CD4-positive, alpha-beta T cell treated with Interleukin-4 for 4 hours (primary cell): ENCODE measurements at places on chromosomes 13 and 19.

DNA sequence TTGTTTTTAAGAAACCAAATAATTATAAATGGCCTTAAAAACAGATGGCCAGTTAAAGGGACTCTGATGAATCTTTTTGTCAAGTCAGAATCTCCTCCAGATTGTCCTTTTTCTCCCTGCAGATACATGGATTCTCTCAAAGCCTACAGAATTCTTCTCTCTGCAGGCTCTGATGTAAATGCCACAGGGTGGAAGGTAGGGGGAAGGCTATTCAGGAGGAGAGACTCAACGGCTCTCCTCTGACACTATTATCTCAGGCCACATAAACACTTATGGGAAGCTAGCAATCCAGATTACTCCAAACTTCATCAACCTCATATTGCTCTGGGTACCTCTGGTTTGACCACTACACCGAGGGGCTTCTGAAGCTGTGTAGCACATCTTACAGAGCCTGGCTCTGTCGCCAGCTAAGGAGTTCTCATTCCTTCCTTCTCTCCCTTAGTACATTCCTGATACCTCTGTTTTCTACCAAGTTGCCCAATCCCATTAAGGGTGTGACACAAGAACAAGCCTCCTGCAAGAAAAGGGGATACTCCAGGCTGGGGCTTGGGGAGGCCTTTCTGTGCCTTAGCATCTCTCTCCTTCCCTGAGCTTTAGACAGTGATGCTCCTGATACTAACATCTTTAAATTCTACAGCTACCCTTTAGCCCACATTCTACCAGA, 14.9 kb downstream of the LCP1 start:
- DNase-seq, result no peak

GRCh38 chr13:71862459-71862943, 4.5 kb downstream of the DACH1 start:
- no peak for DNase-seq

DNA sequence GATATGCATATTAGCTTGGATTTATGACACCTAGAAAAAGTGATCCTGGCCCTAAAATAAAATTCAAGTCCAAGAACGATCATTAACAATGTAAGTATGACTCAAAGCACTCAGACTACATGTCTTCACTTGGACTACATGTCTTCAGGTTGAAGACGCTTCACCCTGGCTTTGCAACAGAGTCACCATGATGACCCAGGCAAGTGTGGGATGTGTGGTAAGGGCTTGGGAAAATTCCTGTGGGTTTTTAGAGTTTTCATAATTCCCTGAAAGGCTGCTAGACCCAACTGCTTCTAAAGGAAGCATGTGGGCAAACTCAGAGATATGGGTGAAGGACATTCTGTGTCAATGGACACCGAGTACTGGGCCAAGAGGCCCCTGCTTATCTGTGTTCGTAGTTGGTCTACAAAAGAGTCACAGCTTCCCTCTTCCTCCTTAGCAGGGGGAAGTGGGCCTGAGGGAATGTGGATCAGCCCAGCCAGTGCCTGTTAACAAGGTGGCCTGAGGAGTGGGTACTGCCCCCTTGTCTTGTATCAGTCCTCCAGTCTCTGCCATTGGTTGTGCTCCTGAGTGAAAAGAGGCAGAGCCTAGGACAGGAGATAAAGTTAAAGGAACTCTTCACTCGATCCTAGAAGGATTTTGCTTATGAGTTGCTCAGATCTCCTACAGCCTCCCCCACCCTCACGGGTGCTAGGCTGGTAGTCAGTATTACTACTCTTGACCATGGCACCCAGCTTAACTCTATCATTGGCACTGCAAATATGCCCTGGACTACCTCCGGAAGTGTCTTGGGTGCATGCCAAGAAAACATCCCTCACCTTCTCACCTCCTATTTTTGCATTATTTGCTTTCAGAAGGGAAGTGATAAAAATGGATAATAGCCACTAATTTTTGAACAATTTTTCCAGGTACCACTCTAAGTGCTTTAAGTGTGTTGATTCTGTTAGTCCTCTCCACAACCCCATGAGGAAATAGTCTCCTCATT, 406.3 kb downstream of the COG6 start:
- no peak for DNase-seq

GRCh38 chr13:98869408-98870090, 108.3 kb downstream of the DOCK9 start:
- DNase-seq, result peak; percentile 27

DNA sequence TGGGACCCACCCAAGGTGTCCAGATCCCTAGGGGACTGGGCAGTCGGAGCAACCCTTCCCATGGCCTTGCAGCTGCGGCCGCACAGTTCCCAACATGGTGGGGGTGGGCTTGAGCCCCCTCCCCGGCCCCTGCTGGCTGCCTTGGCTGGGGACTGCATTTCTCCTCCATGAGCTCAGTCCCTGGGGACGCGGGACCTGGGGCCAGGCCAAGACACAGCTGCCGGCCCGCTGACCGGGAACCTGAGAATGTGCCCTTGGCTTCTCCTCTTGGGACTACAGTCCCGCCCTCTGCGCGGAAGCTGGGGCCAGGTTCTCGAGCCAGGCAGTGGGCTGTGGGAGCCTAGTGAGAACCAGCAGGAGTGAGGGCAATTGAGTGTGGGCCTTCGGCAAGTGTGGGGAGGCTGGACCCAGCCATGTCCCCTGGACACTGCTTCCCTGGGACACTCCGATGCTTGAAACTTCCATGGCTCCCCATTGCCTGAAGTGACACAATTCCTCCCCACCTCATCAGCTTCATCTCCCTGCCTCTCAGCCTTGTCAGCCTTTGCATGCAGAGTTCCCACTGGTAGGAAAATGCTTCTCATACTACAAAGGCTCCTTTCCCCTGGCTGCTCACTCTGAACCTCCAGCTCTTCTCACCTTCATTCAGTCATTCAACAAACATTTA, 13.1 kb upstream of the NOTCH3 start:
- no peak for DNase-seq

DNA sequence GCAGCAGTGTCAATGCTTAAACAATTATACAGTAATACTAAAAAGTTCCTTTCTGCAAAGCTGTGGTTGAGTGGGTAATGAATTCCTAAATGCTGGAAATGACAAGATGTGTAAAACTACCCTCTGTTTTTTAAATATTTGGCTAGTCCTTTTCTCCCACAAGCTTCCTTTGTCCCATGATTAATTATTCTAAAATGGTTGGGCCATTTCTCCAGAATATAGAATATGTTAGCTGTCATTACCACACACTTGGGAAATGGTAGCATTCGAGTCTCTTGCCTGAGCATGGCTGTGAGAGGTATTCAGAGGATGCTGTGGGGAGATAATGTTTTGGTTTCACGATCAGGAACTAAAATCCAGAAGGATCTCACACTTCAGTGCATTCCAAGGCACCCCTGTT, 1185.8 kb downstream of the UQCRFS1 start:
- no peak for DNase-seq

DNA sequence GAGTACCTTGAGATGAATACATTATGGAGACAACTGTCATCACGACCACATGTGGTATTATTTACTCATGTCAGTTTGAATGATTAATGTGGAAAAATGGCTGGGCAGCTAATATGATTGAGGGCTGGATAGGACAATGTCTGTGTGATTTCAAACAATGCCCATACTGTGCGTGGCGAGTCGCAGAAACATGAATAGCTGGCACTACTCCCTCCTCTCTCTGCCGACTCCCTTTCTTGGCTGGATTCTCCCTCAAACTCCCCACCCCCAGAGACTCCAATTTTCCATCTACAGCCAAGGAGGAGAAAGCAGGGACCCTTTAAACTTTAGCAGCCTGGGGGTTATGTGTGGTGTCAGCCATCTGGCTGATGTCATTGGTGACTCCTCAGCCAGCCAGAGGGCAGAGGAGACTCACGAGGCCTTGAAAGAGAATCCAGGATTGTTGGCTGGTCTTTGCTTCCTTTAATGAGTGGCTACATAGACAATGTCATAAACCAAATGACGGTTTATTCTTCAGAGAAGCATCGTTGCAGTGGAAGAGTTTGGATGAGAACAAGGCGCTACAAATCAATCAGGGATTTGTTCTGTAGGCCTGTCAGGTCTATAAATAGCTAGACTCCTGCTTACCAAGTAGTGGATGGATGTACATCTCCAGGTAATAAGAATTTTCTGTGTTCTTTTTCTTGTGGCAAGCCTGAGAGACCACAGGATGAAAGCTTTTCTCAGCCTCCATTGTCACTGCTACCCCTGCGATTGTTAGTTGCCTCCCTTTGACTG, 165.6 kb downstream of the DLEU7 start:
- no peak for DNase-seq

GRCh38 chr13:107351305-107351704, 783.4 kb upstream of the ARGLU1 start:
- DNase-seq, result no peak

DNA sequence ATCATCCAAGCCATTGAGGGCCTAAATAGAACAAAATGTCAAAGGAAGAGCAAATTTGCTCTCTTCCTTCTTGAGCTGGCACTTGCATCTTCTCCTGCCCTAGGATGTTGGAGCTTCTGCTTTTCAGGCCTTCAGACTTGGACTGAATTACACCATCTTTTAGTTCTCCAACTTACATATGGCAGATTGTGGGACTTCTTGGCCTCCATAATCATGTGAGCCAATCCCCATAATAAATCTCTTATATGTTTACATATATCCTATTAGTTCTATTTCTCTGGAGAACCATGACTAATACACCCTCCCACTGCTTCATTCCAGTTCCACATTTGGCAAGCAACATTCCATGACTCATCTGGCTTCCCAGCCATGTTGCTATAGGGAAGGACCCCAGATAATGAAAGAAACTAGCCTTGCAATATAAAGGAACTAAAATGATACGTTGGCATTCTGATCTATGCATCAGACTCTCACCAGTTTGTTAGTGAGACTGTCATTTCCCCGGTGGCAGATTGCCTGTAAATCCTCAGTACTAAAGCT, 11.0 kb upstream of the ACOD1 start:
- no peak for DNase-seq

GRCh38 chr19:39223703-39224279, 19.7 kb upstream of the SYCN start:
- DNase-seq, result no peak
